GM20000 (cell line): ENCODE measurements at places on chromosomes 7 and 10.

GRCh38 chr7:12199363-12199762, 11.7 kb upstream of the TMEM106B start:
- no peak for DNase-seq

GRCh38 chr10:23693501-23693901, 254.6 kb downstream of the OTUD1 start:
- DNase-seq, result no peak

GRCh38 chr10:132512693-132513345, 24.8 kb upstream of the INPP5A start:
- DNase-seq, result no peak

DNA sequence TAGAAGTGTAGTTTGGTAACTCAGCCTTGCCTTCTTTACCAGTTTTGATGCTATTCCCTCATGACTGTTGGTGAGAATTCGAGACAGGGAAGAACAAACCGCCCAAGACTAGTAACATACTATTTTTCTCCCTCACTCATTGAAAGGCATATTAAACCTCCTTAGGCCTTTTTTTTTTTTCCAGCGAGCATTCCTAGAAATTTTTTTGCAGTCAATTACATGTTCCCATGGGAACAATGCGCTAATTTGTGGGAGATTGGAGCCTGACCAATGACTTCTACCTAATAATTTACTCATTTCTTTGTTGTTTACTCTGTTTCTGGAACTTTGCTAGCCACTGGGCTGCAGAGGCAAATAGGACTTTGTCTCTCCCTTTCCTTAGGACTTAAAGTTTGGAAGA, 6.0 kb downstream of the VPS50 start:
- no peak for DNase-seq

DNA sequence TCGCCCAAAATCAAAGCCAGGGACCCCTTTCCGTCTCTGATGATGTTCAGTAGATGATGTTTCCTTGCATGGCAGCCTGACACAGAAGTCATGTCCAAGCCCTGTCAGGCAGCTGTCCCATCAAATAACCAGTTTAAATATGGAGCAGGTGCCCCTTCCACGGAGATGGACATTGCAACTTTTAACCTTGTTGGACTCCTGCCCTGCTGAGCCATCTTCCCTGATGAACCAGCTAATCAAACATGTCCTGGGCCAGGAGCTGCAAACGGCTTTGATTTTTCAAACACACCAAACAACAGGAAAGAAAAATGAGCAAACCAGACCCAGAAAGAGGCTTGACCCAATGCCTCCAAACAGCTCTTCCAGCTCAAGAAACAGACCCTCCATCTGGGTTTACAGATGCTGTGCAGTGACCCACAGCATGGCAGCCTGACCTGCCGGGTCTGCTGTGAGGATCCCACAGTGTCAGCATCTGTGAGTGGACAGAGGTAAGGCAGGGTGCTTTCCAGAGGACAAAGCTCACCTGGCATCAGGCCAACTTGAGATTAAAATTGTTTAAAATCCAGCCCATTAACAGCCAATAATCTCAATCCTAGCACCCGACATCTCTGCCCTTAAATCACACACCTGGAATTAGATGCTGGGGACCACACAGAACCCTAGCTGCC, 372.6 kb downstream of the GRID1 start:
- no peak for DNase-seq

DNA sequence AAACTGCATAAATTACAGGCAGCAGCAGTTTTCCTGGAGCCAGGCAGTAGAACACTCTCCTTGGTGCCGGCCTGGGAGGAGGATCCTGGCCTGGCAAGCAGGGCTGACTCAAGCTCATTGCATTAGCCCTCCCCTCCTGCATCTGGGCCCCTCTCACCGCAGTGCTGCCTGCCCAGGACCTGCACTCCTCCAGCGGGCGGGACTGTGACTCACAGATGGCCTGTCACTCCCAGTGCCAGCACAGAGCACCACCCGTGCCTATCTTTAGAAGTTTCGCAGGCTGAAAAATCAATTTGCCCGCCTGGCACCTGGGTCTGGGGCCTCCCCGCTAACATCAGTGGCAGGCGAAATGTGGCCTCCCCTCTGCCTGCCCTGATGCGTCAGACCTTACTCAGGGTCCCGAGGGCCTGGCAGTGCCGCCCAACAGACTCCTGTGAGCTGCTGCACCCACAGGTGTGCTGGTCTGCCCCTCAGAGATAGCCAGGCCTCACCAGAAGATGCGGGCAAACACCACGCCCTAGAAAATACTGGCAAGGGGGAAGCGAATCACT, 123.8 kb downstream of the KCNMA1 start:
- no peak for DNase-seq

DNA sequence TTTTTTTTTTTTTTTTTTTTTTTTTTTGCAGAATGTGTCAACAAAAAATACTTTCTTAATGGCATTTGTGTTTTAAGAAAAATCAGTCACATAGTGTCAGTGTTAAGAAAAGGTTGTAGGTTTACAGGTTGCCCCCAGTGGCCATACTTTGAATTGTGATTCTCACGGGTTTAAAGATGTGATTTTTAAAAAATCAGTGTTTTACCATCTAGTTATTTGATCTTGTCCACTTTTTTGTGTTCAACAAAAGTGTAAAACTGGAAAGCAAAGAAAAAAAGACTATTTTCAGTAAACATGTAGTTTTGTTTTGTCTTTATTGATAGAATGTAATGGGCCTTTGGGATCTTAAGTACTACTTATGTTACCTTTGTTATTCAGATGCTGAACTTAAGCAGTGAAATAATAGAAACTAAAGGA, 25.7 kb downstream of the SUV39H2 start:
- DNase-seq, result peak; percentile 22

DNA sequence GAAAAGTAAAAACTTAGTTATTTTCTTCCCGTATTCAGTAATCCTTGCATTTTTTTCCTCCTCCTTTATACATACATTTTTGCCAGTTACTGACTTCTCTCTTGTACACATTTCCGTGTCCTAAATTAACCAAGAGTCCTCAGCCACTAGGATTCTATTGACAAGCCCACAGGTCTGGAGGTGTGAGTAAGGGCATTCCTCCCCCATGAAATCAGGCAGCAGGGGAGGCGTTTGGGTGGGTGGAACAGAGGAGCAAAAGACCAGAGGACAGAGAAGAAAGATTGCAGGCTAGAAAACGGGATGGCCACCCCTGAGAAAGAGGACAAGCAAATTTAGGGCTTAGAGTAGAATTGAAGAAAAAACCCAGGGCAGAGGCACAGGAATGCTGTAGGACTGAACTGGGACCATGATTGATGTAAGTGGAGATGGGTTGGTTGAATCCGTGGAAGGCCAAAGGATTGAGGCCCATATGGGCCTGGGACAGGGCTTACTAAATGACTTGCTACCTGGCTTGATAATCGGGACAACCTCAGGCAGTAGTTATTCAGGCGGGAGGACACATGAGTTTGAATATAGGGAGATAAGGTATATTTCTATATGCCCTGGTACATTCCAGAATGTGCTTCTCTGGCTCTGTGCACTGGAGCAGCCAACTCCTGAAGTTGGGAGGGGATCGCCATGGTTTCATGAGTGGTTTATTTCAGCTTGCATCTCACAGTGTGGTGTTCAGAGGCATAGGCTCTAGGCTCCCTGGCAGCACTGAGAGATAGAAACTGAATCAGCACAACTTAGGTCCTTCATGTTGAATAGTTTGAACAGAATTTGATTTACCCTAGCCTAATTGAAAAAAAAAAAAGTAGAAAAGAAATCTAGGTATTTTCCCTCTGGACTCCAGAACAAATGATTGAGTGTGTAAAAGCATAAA, 28.0 kb downstream of the IKZF1 start:
- DNase-seq, result no peak

DNA sequence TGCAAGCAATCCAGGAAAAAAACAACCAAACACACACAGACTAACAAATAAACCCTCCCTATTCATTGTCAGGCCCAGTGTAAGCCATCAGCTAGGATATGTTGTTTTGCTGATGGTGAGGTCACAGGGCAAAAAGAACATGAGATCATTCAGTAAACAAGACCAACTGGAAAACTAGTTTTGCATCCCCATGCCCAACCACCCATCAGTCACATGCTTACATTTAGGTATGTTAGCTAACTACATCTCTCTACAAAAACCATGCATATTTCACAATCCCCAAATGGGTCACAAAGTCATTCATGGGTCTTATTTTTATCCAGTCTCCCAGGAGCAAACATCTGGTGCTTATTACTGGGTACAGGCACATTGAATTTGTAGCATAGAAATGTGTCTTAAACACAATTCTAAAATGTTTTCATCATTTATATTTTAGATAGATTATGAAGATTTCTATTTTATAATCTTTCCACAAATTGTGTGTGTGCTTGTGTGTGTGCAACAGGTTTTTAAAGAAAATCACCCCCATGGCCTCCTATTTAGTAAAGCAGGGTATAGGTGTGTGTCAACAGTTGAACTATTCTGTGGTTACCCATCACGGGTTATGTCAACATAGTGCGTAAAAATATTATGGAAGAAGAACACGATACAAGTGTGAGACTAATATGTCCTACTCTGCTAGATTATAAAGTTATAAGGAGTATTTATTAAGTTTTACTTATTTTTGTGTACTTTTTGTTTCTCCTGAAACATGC, 103.8 kb upstream of the AKR1E2 start:
- DNase-seq, result no peak

- DNase-seq, result no peak
These were observed 2.4 kb downstream of the ADRB1 start for GRCh38 chr10:114046087-114046458.

- peak; percentile 51 for DNase-seq
These were observed 92.0 kb downstream of the ZFAND4 start for GRCh38 chr10:45580371-45581215.

DNA sequence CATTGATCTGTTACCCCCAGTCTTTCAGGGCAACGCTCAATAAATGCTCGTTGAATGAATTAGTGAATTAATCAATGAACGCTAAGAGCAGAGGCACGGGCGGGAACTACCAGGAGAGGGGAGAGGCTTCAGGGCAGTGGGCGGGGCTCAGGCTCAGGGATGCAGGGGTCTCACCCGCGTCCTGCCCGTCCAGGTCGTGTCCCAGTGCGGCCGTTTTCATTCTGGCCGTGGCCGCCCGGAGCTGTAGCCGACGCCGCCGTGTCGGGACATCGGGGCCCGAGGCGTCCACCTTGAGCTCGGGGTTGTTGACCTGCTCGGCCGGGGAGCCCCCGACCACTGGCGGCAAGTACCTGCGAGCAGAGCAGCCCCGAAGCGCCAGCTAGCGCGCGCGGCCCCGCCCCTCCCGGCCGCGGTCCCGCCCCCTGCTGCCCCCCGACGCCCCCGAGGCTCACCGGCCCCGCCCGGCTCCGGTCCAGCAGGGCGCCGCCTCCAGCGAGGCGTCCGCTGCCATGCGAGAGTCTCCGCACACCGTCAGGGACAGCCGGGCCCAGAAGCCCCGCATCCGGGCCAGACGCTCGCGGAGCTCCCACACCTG, 2.8 kb upstream of the GAL3ST4 start:
- DNase-seq, result peak; percentile 71

DNA sequence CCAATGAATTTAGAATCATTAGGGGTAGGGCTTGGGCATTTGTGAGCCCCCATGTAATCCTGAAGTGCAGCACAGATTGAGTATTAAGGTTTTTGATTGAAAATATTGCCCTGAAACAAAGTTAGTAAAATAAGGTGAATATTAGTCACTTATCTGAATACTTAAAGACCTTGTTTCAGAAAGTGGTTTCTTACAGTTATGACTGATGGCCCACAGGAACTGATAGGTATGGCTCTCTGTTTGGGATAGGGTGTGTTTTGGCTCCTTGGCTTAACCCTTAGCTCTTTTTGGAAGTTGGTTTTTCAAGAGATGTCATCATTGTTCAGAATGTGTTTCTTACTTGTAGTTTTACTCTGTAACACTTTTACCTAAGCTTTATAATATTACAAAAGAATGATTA, 34.8 kb downstream of the MDFIC start:
- no peak for DNase-seq

DNA sequence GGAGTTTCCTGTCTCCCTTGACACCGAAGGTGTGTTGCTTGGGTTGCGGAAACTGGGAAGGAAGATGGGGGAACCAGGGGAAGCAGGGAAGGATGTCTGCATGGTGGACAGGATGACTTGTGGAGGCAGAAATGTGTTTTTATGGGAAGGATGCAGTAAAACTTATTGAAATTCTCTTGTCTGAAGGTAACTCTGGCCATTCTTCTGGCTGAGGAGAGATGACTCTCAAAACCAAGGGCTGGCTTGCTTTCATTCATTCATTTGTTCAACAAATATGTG, 1.5 kb downstream of the UBTD1 start:
- DNase-seq, result no peak

GRCh38 chr7:148665221-148665620, 33.5 kb upstream of the CUL1 start:
- DNase-seq, result no peak

DNA sequence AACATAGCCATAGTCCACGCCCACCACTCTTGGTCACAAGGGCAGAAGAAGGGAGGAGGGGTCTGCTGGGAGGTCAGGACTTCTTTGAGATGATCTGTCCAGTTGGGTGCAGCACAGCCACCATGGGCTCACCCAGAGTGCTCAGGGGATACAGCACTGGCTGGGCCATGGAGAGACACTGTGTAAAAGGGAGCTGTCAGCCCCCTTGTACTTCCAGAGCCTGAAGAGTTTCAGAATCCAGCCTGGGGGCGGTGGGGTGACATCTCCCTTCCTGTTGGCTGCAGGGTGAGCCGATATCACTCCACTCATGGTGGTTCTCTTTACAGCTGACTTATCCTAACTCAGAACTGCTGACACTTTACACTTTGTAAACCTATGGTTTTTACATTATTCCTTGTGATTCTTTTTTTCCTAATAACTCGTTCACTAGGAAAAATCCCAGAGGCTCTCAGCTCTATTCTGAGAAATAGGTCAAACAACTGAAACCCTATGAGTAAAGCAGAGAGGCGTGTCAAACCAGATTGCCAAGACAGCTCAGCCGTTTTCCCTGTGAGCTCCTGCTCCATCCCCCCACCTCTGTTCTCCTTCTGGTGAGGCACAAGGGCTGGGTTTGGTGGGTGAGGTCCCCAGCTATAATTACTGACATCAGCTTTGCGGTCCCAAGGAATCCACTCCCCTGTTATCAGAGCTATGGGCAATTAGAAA, 3.2 kb upstream of the MRPS24 start:
- no peak for DNase-seq

DNA sequence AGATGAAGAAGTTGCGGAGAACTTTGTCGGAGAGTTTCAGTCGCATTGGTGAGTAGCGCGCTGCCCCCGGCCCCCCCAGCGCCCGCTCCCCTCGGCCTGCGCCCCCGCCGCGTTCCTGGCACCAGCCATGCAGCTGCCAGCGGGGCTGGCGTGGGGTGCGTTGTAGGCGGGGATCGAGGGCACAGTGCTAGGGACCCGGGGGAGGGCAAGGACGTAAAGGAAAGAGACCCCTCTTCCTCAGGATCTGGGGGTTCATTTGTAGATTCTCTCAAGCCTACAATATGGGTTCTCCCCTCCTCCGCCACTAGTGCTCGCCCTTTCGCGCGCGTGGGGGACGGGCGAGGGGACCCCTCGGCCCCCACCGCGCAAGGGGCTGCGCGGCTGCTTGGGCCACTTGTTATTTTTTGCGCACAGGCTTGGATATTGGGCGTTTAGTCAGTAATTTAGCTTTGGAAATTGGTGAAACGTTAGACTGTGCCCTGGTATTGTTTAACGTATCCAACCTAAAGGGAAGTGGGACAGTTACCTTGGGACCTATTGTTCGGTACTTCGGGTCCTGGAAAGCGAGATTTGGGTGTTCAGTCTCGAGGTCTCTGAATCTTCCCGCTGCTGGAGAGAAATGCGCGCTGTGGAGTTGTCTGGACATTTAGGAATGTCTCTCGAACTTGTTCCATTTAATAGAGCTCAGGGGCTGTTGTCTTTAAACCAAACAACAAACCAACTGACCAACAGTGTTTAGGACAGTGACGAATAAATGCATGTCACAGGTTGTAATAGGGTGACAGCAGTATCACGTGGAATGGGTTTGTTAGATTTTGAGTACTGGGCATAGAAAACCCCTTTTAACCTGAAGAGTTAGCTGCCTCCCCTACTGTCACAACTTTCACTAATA, 796 bp downstream of the CDK14 start:
- peak; percentile 64 for DNase-seq
